Activated naive CD8-positive, alpha-beta T cell treated with anti-CD3 and anti-CD28 coated beads for 36 hours (primary cell): ENCODE measurements at places on chromosomes 2 and 18.

GRCh38 chr2:219225350-219225749, 4.1 kb downstream of the ATG9A start:
- DNase-seq, result no peak

DNA sequence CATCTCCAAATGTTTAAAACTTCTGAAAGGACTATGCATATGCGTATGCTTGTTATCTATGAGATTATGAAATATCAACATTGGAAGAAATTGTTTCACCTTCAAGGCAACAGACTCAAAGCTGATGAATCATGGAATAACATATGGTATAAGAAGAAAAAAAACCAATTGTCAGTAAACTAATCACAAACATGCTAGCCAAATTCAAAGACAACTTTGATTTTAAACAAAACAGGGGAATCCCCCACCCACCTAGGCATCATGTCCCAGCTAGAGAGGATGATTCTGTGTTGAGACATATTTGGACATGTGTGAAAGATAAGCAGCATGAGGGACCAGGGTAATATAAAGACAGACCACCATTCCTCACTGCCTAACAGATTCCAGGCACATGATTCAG, 147.7 kb downstream of the WDPCP start:
- no peak for DNase-seq

- DNase-seq, result no peak
These were observed 277.8 kb upstream of the CYRIA start for GRCh38 chr2:16943279-16943958.

DNA sequence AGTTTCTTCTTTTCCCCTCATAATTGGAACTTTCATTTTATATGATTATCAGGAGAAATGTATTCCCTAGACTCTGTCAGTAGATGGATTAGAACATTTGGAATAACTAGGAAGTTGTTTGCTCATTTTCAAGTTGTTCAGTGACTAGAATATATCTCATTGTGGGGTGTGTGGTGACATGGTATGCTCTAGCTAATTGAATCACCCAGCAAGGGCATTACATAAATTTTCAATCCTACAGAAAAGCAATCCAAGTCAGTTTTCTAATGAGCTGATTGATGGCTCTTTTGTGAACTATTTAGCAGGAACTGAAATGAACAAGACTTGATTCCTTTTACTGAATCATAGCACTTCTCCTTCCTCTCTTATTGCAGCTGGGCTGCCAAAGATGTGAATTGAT, 461.4 kb downstream of the TGIF1 start:
- no peak for DNase-seq

DNA sequence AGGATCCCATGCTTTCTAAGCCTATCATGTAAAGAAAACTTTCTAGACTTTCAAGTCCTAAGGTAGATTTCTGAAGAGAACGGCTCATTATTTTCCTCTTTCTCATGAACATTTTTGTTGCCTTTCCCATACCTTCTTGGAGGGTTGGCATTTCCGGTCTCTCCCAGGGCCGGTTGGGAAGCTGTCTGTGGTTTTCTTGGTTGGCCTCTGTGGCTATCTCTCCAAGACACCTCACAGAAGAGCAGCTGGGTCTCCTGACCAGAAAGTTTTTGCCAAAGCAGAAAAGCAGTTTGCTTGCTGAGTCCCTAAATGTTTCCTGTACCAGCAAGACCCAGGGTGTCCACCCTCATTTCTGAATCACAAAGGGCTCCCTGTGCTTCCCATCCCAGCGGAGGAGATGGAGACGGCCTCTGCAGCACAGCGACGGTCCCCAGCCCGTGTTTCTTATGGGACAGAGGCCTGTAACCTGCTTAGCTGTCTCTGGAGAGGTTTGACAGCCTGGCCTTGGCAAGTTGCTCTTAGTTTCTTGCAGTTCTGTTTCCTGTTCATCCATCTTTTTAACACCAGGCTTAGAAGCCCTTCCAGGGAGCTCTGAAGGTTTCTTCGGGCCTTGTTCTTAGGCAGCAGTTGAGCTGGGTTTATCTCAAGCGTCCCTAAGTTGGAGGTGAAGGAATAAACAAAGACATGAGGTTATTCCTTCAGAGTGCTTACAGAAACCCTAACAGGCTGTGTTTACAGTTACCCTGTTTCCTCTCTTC, 39.8 kb downstream of the GREB1 start:
- DNase-seq, result no peak

GRCh38 chr2:9385841-9386240, 37.5 kb downstream of the ITGB1BP1 start:
- no peak for DNase-seq

GRCh38 chr2:48265169-48266030, 264.6 kb upstream of the STON1 start:
- no peak for DNase-seq
